ENCODE measurements at places on chromosomes 3 and 15.

GRCh38 chr3:25173606-25174005 lies 254.5 kb upstream of the RARB start:
- no peak for DNase-seq

GRCh38 chr3:140332131-140332530 lies 345.7 kb upstream of the TRIM42 start:
- DNase-seq = no peak

- DNase-seq = no peak
Measured at GRCh38 chr3:150544726-150545125, 1.6 kb downstream of the SERP1 start.

DNA sequence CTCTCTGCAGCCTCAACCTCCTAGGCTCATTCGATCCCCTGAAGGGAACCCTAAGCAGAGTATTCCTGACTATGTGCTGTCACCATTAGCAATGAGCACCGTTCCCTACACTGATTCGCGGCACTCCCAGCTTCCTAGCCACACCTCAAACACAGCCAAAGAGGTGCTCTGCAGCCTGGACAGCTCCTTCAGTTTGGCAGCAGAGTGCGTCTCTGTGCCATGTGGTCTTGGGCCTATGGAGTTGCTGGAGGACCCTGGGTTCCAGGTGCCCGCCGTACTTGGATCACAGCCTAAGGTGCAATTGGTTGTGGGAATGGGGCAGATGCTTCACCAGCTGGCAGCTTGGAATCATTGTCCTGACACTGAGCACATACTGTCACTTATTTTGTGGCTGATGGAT lies 17.3 kb upstream of the IL12A start:
- DNase-seq = no peak
